ENCODE measurements at places on chromosomes 13 and 19.
A peak's percentile ranks its signal among the peaks of the same experiment; 100 is the strongest.

DNA sequence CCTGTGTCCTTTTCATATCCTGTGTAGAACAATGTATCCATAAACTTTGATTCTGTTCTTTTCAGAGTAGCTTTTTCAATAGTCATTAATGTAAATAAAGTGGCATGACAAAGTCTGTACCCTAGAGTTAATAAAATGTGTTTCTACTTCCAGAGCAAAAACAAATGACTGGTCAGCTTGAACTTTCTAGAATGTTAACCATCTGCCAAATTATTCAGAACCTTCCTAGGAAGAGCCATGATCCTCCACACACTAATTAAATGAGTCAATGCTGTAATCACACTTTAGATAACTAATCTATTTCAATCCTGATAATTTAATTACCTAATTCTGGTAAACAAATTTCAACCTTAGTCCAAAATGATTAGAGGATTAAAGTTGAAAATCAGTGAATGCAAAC, 73.2 kb downstream of the DIAPH3 start:
- DNase-seq = no peak

GRCh38 chr13:60931858-60932546, 483.6 kb downstream of the PCDH20 start:
- DNase-seq = no peak

DNA sequence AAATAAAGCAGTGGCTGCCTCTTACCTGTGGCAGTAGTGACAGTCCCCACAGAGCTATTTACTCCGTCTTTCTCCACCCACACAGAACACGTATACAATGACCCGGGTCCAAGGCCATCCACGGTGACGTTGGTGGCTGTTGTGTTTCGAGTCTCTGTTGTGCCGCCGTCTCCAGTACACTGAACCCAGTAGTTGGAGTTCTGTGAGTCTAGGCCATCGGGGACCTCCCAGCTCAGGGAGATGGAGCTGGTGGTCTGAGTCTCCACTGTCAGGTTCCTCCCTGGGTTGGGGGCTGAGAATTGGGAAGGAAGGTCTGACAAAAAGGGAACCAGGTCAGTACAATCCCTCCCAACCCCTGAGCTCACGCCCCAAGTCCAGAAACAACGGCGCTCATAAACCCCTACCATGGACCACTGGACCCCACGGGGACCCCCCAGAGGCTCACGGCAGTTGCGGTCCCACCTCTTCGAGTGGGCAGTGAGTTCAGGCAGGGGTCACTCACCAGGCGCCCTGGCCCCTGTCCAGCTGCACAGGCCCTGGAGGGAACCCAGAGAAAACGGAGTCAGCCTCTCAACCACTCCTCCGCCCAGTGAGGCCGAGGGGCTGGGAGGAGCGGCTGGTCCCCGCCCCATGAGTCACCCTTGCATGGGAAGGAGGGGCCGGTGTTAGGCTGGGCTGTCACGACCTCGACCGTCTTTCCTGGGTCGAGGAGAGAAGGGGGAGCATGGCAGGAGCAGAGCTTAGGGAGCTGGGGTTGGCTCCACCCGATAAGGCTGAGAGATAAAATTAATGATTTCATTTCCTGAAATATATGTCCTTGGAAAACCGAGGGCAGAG, 2.4 kb downstream of the PTPRH start:
- peak; percentile 47 for DNase-seq

DNA sequence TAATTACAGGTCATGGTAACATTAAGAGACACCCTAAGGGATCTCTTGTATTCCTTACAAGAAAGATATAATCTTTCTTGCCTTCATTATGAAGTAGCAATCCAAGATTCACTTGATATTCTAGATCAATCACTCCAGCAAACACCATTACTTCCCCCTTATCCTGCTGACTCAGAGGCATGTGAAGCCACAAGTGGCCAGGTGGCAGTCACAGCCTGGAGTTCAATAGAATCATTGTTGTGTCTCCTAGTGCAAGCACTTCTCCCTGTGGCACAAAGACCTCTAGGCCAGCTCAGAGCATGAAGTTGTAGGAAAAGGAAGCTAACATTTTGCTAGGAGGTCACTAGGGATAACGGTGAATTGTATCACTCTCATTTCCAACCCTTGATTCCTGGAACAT, 864.3 kb upstream of the ATXN8OS start:
- no peak for DNase-seq

GRCh38 chr19:6723108-6723618, 2.7 kb upstream of the C3 start:
- no peak for DNase-seq

- DNase-seq = no peak
Measured at GRCh38 chr13:50732712-50733111, 110.8 kb downstream of the DLEU7 start.

- DNase-seq = no peak
Measured at GRCh38 chr19:4390017-4390566, 10.3 kb downstream of the SH3GL1 start.

- DNase-seq = no peak
Measured at GRCh38 chr19:47444388-47444821, 25.1 kb upstream of the MEIS3 start.

DNA sequence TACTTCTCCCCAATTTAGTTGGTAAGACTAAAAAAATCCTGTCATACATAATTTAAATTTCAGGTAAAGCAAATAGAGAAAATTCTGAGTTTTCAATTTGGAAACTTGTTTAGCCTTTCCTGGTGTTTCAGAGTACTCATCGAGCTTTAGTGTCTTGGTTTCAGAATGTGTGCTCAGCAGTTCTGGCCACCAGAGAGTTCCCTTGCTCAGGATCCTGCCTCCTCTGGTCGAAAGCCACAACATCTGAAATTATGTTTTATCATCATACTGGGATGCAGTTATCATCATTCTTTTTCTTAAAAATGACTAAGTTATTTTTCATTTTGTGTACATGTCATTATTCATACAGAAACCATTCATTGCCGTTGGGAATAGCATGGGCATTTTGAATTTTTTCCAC, 263.2 kb upstream of the SPRY2 start:
- no peak for DNase-seq

DNA sequence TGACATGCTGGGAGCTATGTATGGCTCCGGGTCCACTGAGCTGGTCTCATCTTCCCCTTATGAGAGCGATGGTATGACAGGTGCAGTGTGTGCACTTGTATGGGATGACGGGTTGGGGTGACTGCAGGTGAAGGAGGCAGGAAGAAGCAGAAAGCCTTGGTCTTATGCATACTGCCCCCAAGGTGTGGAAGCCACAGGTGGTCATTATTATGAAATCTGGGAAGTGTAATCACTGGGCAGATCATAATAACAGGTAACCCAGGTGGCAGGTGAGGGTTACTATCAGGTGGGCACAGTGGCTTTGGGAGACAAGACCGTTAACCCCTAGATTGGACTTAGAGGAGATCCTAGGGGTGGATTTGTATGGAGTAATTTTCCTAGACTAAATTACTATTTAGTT, 118.0 kb downstream of the RFC3 start:
- DNase-seq = no peak

- no peak for DNase-seq
Measured at GRCh38 chr13:25806264-25806974, 245.4 kb downstream of the SHISA2 start.

GRCh38 chr13:50481936-50482335, 361.6 kb downstream of the DLEU7 start:
- DNase-seq = no peak

GRCh38 chr19:48878196-48879024, 6.2 kb downstream of the PPP1R15A start:
- no peak for DNase-seq

GRCh38 chr19:5364674-5365073, 24.1 kb upstream of the PTPRS start:
- DNase-seq = no peak

DNA sequence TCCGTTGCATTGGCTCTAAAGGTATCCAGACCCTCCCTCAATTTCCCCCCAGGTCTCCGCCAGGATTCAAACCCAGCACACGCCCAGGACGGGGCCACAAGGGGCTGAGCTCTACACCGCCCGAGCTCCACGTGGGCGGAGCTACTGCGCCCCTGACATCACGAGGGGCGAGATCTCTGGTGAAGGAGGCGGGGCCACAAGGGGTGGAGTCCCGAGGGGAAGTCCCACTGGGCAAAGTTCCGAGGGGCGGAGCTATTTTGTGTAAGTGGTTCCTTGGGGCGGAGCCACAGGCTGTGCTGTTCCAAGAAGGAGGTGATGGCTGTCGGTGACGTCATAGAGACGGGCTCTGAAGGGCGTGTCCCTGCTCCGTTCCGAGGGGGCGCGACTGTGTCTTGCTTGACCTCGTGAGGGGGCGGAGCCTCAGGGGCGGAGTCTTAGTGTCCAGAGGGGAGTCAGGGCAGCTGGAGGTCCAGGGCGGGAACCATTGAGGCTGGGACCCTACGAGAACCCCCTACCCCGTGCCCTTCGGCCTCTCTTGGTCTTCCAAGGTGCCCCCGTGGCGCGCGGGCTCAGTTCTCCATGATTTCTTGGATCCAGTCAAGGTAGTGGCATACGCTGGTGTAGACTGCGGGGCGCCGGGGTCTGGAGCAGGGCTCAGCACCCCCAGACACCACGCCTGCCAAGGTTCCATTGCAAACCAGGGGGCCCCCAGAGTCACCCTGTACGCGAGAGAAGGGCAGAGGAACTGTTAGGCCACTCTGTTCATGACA, 1.3 kb upstream of the KLK8 start:
- DNase-seq = no peak

- no peak for DNase-seq
Measured at GRCh38 chr13:98226496-98226895, 49.4 kb upstream of the RNF113B start.

DNA sequence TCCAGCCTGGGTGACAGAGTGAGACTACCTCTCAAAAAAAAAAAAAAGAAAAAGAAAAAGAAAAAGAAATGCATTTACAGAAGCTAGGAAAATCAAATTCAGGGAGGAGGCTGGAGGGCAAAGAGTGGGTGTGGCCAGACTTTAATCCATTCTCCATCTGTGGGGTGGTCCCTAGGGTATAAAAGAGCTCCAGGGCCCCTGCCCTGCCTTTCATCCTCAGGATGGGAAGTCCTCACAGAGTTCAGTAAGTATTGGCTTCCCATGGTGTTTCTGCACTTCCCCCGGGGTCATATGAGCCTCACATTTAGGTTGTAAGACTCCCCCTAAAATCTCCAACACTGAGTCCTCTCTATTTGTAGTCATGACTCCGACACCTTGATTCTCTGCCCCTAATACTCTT, 33.0 kb downstream of the DPRX start:
- no peak for DNase-seq

DNA sequence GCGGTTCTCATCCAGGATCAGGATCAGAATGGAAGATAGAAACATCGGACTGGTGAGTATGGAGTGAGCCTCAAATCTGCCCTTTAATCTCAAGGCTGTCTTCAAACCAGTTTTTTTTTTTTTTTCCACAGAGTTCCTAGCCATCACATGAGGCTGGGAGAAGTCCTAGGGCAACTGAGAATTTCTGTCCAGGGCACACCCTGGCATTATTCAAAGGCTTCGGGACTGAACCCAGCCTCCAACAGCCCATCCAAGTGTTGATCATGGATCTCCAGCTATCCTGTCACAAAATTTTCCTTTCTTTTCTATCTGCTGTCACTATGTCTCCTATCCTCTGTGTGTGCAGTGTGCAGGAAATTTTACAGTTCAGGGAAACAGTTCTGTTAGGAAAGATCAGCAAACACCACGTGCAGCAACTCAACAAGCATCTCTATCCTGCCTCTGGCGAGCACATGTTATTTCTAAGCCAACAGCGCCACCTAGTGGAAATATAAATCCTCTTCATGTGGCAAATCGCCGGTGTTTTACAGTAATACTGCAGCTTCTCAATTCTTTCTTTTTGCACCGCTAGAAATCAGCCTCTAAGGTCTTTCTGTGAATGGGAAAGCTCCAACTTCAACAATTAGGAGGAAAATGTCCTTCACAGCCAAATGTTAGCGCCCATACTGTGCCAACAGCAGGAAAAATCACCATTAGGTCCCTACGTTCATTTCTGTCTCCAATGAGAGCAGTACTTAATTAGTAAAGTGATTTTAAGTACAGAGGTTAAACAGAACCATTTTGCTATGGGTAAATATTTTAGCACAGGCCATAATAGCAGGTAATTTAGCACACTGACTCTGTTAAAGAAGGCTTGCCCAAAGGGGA, 21.4 kb upstream of the ZNF181 start:
- peak; percentile 15 for DNase-seq

GRCh38 chr13:97228850-97229521, 6.9 kb downstream of the MBNL2 start:
- no peak for DNase-seq

GRCh38 chr19:44702551-44703176, 3.7 kb downstream of the CEACAM16 start:
- DNase-seq = no peak

GRCh38 chr13:71056581-71056980, 810.4 kb downstream of the DACH1 start:
- no peak for DNase-seq

GRCh38 chr19:686589-687297, 8.5 kb downstream of the PRSS57 start:
- DNase-seq = no peak
